ENCODE measurements at places on chromosomes 7 and 10. TPM values are rescaled to one million over a fixed set of nuclear protein-coding genes. Genes with fewer than 3 reads are reported as not detected.

GRCh38 chr10:30098629-30099028 is 39.2 kb upstream of the JCAD start:
- no peak for DNase-seq

GRCh38 chr7:138625084-138625848 is 75.9 kb downstream of the SVOPL start:
- DNase-seq: no peak

DNA sequence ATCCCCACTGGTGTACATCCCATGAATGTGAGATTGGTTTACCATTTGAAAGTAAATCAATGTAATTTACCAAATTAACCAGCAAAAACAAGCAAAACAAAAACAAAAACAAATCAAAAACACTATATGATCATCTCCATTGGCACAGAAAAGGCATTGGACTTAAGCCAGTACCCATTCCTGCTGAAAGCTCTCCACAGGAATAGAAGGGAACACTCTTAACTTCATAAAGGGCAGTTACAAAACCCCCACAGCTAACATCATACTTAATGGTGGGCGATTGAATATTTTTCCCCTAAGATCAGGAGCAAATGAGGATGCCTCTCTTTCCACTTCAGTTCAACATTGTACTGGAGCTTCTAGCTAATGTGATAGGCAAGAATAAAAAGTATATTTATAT is 34.1 kb downstream of the PRKG1 start:
- DNase-seq: no peak

DNA sequence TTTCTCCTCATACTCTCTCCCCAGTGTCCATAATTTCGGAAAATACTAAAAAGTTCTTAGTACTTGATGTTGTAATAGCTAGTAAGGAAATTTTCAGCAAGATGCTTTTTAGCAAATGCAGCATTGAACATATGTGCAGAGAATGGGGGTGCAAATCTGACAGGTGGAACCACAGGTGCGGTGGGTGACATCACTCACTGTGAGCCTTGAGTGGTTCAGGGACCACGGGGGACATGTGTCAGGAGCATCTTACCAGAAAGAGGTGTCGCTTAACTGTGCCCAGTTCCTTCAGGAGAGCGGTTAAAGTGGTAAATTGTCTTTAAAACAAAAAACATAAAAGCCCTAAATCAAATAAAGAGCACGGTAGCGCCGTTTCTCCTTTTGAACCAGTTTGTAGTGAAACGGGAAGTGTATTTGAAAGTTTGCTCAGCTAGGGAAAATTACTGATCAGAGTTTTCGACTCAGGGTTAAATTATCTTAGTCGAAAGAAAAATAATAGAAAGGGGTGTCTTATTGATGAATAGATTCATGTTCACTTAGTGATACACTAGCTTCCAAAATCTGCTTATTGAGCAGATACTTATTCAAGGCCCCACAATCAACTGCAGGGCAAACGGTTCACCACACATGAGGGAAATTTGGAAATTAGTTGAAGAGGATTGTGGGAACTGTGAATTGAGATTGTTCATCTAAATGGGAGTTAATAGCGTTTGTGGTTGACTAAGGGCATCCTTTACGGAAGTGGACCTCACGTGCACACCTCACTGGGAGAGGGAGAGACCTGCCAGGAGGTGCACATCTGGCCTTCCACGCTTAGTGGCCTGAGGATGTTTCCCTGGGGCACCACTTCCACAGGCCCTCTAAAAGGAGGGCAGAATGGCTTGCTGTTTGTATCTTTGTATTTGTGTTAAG is 12.7 kb downstream of the CUL1 start:
- no peak for DNase-seq

DNA sequence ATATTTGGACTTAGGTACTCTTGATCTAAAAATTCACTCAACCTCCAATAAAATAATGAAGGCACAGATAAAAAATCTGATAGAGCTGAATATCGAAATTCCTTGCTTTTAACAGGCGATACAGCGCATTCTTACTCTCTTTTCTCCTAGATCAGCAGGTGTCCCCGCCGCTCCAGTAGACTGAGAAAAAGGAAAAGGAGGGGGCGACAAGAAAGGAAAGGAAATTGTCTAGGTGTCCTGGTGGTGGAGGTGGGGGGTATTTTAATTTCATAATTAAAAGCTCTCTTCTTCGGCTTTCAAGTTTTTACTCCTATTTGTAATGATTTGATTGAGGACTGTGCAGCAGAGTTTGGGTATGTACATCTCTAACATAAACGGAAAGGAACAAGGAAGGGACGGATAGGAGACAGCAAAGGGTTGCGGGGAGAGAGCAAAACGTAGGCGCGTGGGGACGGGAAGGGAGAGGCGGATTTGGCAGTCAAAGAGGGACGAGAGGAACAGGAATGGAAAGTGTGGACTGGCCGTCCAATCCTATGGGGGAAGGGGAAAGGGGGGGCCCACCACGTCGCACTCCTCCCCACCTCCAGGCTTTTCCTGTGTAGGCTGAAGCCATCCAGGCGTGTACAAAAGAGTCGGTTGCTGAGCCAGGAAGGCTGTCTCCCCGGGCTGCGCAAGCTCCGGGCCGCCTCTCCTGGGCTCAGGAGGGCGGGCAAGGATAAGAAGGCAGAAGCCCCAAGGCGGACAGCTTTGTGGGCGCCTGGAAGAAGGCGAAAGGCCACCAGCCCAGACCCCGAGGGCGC is 875 bp upstream of the HECTD2 start:
- DNase-seq: peak; percentile 66

- DNase-seq: no peak
These were observed 2.2 kb upstream of the LGI1 start for GRCh38 chr10:93755443-93756116.

GRCh38 chr10:95478935-95479334 is 82.2 kb downstream of the SORBS1 start:
- no peak for DNase-seq

- no peak for DNase-seq
These were observed 909.3 kb downstream of the SORCS1 start for GRCh38 chr10:106255111-106255678.

- no peak for DNase-seq
These were observed 9.9 kb upstream of the SPAG6 start for GRCh38 chr10:22335173-22335933.

DNA sequence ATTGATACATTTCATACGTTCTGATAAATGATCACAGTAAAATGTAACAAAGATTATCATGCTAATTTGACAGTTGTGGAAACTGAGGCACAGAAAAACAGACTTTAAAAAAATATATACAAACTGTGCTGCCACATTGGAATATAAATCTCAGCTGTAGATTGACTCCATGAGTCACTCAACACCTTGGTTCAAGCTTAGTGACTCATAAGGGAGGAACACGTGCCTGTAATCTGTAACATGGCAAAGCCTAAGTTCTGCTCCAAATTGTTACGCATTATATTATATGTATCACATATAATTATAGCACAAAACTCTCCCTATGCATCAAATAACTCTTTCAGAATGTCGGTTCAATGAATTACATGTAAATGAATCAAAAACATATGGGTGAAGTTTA is 1047.5 kb downstream of the GATA3 start:
- no peak for DNase-seq

GRCh38 chr10:61629576-61629975 is 33.2 kb upstream of the CABCOCO1 start:
- DNase-seq: no peak

GRCh38 chr7:130875265-130875741 is 141.3 kb upstream of the KLF14 start:
- DNase-seq: no peak

DNA sequence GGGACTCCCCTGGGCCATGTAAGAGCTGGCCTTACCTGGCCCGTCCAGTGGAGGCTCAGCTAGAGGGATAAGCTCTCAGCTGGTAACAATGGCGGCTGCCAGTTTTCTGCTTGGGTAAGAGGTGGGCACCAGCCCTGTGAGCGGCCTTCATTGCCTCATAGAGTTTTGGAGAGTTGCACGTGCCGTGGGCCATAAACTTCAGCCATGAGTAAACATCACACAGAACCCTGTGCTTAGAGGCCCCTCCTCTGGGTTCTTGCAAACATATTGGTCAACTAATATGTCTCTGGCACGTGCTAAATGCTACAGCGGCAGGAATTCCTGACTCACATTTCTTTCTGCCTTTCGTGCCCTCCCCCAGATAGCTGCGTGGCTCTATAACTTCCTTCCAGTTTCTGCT is 103.9 kb upstream of the LEP start:
- no peak for DNase-seq

DNA sequence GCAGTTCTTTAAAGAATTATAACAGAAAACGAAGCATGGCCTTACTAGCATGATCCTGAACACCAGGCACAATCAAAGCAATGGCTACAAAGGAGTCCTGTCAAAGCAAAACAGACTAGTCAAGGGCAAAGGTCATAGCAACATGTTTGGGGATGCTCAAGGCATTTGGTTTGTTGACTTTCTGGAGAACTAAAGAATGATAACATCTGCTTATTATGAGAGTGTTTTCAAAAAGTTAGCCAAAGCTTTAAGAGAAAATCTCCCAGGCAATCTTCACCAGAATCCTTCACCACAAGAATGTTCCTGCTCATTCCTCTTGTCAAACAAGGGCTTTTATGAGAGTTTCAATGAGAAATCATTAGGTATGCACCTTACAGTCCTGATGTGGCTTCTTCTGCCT is 95.1 kb upstream of the CPXM2 start:
- no peak for DNase-seq

GRCh38 chr10:82411416-82411815 is 536.4 kb downstream of the NRG3 start:
- no peak for DNase-seq

DNA sequence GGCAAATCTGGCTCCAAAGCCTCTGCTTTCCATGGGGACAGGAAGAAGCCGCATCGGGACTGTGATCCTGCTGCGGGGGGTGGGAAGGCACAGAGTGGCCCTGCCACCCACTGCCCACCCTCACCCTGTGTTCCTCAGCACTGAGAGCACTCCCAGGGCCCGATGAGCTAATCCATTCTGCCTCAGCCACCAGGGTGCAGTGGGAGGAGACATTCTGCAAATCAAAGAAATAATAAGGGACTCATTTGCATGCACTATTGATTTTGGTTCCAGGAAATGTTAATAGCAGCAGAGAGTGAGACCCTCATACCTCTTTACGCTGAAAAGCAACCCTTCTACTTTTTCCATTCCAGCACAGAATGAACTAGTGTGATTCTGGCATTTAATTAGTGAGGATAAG is 572.8 kb downstream of the INHBA start:
- no peak for DNase-seq

- no peak for DNase-seq
These were observed 84.0 kb downstream of the ANLN start for GRCh38 chr7:36473454-36474282.

GRCh38 chr10:71394926-71395562 is 1.7 kb upstream of the CDH23 start:
- no peak for DNase-seq

- DNase-seq: no peak
These were observed 3.3 kb downstream of the MAPK8 start for GRCh38 chr10:48309711-48310226.

DNA sequence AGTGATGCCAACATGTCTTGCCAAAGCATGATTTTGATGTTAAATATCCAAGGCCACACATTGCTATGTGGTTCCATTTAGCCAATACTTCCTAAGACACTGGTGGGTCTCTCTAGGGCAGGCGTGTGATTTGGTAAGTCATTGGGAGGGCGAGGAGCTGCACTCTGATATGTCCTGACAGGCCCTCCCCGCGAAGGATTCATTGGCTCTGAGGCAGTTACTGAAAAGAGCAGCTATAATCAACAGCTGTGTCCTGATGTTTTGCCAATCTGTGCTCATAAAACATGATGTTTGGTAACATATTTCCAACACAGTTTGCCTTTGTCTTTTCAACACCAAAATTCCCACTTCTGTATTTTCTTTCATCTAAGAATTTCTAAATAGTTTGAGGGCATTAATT is 646.7 kb downstream of the PARD3 start:
- DNase-seq: no peak

GRCh38 chr7:98514211-98515031 is 102.7 kb upstream of the NPTX2 start:
- no peak for DNase-seq

DNA sequence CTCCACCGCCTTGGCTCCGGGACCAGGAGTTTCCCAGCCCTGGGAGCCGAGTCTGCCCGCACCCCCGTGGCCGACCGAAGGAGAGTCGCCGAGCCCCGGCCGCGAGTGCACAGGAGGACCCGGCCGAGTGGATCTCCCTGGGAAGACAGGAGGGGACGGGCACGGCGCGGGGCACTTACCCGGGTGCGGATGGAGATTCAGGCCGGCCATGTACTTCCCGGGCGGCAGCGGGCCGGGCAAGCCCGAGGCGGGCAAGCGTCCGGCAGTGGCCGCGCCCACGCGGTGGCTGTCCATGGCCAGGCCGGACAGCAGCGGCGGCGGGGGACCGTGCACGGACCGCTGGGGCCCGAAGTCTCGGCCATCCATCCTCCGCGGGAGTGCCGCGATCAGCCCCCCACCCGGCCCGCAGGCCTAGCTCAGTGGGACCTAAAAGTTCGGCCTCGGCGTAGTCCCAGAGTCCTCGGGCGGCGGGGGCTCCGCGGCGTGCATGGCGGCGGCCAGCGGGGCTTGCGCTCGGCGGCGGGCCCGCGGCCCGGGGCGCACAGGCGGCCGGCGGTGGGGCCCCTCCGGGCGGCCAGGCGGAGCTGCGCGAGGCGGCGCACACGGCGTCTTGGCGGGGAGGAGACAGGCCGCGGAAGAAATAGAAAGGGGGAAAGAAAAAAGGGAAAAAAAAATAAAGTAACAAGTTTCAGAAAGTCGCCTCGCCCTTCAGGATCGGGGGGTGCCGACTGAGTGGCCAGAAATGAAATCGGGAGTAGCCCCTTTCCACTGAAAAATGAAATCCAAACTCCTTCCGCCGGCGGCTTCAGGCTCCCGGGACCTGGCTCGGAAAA is 2.5 kb downstream of the TNRC18 start:
- DNase-seq: no peak

DNA sequence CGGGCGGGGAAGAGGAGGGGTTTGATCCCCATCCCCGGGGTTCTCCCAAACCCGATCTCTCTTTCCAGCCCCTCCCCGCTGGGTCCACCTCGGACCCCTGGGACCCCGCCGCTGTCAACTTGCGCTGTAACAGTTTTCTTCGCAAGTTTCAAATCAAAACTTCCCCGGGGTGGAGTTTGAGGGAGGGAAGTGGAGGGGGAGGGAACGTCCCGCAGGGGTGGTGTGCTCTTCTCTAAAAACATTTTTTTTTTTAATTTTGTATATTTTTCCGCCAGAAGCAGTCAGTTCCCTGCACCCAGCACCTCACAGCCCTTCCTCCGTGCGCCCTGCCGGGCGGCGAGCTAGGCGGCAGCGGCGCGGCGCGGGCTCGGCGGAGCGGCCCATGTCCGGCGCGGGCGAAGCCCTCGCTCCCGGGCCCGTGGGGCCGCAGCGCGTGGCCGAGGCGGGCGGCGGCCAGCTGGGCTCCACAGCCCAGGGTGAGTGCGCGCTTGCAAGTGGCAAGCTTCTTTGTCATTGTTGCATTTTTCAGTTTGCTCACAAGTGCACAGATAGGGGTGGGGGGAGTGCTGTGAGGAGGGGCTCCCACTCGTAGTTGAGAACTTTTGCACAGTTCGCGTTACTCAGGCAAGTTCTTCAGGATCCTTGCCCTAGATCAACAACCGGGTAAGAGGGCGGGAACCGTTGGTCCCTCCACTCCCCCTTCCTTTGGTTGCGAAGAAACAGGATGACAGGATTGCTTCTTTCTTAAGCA is 933 bp downstream of the MDFIC start:
- peak; percentile 56 for DNase-seq

- peak; percentile 66 for DNase-seq
These were observed 45.9 kb upstream of the EMX2 start for GRCh38 chr10:117496616-117497028.

SPDYE5 gene
- polyA plus RNA-seq: 3.1 TPM

ADAM8 gene
- polyA plus RNA-seq: 0.99 TPM

ADCYAP1R1 gene
- 0.91 TPM for polyA plus RNA-seq

MSMB gene
- not detected for polyA plus RNA-seq

EPDR1 gene
- polyA plus RNA-seq: 18.5 TPM

FZD8 gene
- polyA plus RNA-seq: 35.1 TPM

NEUROD6 gene
- not detected for polyA plus RNA-seq

TRIM50 gene
- polyA plus RNA-seq: 0.31 TPM
